Stimulated activated CD8-positive, alpha-beta memory T cell treated with anti-CD3 and anti-CD28 coated beads, Interleukin-4, amount 100 ng/mL, for 24 hours (primary cell): ENCODE measurements at places on chromosomes 12 and 14.

GRCh38 chr14:60225265-60225664, 23.8 kb upstream of the PPM1A start:
- DNase-seq, result no peak

DNA sequence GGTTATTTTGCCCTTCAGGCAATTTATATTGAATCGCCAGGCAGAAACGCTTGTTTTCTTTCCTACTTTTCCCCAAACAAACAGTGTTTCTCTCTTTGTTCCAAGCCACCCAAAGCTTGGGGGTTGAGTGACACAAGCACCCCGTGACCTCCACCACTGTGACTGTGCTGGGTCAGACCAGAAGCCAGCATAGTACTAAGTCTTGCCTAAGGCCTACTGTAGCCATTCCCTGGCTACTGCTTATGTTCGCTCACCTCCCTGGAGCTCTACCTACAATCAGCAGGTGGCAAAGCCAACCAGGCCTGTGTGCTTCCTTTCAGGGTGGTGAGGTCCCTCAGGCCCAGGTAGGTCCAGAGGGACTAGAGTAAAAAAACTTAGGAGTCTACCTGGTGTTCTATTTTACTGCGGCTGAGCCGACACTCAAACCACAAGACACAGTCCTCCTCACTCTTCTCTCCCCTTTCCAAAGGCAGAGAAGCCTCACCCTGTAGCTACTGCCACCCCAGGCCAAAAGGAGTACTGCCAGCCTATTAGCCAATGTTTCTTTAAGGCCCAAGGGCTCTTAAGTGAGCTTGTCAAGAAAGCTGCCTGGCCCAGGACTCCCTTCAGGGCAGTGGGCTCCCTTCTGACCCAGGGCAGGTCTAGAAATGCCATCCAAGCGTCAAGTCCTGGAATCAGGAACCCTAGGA, 411.8 kb upstream of the MIS18BP1 start:
- DNase-seq, result no peak

DNA sequence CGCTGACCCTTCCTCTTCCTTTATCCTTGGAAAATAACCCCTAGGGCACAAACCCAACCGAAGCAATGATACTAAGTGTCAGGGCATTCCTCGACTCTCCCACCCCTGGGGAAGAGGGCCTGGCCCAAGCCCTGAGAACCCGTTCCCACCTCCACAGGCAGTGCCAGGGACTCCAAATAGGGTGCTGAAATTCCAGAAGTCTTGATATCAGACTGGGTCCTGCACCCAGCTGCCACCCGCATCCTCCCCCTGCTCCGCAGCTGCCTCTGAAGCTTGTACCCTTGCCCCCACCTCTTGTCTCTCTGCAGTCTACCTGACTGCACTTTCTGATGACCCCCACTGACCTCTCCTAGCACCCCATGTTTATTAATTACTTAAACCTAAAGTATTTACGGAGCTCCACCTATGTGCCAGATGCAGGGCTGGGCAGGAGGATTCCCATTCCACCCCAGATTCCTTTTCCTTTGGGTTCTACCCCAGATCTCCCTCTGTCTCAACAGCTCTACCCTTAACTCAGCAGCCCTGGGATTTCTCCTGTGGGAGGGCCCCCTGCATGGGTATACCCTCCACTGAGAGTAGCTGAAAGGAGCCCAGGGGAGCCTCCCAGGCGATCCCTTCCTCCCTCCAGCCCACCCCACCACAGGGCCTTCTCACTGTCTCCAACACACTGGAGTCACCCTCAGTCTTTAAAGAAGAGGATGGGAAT, 4.1 kb upstream of the KRT18 start:
- DNase-seq, result no peak

- DNase-seq, result no peak
Measured at GRCh38 chr12:67922245-67922644, 67.0 kb upstream of the IFNG-AS1 start.

GRCh38 chr12:17159506-17160300, 553.7 kb upstream of the LMO3 start:
- no peak for DNase-seq

DNA sequence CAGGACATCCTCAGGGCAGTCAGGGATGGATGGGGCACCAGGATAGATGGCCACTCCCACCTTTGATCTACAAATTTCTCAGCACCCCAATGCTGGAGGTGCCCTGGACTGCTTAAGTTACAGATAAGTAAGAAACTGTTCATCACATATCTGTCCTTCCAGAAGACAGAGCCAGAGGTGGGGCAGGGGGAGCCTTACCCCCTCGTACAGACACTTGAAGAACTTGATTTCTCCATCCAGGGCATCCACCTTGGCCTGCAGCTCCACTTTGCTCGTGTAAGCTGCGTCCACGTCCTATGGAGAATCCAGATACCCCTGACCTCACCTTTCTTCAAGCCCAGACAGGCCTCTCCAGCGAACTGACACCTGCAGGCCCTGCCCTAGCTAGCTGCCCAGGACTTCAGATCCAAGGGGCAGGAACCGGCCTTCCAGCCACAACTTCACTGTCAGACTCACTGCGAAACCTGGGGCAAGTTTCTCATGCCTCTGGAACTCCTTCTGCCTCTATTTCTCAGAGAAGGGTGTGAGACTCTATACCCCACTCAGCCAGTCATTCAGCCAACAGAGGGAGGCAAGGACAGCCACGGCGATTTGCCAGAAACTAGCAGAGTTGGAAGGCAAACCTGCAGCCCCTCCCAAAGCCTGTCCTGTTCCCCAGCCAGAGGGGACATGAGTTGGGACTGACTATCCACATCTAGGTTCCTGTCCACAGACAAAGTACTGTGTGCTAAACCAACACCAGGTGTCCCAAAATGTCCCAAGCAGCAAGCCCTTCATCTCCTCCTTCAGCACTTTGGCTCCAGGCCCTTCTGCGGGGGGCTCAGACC, 3.8 kb downstream of the KRT73 start:
- no peak for DNase-seq

- DNase-seq, result no peak
Measured at GRCh38 chr12:80937391-80938238, at the start of gene LIN7A. Gene LIN7A, minus strand, starts transcription at chr12:80937934. Its CDS starts 212 bp downstream, at chr12:80937722.

DNA sequence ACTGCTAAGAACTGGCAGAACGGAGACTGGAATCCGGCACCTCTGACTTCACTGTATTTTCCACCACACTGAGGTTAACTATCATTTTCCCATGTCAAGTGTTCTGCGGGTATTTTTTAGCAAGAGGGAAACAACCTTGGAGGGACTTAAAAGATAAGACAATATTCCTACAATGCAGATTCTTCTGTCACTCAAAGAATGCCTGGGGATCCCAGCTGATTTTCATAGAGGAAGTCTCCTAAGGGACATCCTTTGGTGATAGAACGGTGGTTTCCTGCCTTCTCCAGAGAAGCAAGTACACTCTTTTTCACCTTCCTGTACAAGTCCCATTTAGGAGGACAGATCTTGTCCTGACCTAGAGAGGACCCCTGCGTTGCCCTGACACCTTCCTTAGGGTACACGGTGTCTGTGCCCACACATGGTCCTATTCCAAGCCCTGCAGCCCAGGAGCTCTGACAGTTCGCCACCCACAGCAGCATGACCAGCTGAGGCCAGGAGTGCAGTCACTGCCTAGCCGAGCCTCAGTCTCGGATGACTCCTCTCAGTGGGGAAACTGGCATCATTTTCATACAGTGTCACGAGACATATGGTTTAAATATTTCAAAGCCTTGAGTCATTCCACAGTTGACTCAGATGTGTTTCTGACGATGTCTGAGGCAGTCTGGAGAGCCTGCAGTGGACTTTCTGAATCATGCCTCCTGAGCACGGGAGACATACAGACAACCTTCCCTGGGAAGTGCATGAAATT, 181.3 kb upstream of the FKBP4 start:
- DNase-seq, result no peak

DNA sequence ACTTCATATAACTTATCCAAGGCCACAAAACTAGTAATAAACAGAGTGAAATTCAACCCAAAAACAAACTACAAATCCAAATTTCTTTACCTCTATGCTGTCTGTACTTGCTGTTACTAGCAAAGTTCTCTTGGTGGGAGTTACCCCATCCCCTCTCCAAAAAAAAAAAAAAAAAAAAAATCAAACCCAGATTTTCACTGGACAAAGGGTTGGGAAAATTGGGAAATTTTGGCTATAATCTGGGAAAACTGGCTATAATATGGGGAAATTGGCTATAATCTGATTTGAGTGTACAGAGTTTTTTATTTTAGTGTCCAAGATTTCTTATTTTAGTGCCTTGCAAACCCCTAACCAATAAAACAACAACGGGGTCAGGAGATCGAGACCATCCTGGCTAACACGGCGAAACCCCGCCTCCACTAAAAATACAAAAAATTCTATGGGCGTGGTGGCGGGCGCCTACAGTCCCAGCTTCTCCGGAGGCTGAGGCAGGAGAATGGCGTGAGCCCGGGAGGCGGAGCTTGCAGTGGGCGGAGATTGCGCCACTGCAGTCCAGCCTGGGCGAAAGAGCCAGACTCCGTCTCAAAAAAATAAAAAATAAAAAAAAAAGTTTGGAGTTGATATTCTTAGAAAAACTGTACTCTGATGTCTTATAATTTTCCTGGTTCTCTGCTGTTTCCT, 148.4 kb downstream of the CHST11 start:
- no peak for DNase-seq

DNA sequence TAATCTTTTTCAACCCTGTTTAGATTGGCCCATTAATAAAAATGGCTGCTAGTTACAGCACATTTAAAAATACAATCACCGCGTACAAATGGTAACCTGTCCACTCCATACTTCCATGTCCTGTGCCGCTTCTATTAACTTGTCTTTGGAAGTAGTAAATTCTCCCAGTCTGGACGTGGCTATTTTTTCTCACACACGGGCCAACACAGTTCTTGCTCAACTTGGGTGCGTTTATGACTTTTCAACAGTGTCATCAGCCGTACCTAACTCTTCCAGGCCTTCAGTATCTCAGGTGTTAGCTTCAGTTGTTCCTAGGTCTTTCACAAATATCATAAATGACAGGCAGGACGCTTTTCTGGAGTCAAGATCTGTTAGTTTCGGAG, 475 bp upstream of the PCNX1 start:
- no peak for DNase-seq

DNA sequence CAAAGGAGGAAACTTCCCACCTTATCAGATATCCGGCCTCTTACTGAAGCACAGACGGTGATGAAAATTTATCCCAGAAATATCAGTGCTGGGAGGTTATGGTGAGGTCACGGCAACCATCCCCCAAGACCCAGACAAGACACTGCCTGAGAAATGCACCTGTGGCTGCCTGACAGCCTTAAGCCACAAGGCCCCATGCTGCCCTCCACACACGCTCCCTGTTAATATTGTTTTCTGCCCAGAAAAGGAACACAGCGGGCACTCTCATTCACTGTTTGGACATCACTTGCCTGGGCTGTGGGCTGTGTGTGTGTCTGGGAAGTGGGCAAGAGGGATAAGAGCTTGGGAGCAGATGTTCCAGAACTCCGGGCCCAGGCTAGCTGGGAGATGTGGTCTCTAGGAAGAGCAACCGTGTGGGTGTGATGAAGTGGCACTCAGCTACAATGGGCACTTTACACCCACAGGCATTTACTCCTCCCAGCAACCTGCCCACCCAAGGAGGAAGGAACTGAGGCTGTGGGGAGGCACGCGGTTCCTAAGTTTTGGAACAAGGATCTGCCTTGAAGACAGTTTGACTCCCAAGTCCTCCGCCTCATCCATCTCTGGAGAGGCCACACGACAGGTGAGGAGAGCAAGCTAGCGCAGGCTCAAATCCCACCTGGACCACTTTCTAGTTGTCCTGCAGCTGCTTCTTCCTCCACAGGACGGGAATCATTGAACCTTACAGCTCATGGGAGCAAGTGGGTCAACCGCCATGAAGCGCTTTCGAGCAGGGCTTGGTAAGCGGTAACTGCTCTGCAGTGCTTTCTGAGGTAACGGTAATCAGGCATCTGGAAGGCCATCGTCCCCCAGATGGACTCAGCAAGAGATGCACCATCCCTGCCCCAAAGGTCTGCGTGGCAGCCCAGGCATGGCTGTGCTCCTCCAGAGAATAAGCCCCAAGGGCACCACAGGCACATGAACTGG, 91.4 kb downstream of the CHGA start:
- DNase-seq, result no peak
